ENCODE measurements at places on chromosomes 6 and 20.

DNA sequence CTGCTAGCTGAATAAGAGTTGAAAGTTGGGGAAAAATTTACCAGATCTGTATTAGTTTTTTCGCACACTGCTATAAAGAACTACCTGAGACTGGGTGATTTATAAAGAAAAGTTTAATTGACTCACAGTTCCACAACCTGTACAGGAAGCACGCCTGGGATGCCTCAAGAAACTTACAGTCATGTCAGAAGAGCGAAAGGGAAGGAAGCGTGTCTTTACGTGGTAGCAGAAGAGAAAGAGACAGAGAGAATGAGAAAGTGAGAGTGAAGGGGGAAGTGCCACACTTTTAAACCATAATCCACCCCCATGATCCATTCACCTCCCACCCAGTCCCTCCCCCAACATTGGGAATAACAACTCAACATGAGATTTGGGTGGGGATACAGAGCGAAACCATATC is 79.6 kb downstream of the KHDC1L start:
- no peak for DNase-seq

DNA sequence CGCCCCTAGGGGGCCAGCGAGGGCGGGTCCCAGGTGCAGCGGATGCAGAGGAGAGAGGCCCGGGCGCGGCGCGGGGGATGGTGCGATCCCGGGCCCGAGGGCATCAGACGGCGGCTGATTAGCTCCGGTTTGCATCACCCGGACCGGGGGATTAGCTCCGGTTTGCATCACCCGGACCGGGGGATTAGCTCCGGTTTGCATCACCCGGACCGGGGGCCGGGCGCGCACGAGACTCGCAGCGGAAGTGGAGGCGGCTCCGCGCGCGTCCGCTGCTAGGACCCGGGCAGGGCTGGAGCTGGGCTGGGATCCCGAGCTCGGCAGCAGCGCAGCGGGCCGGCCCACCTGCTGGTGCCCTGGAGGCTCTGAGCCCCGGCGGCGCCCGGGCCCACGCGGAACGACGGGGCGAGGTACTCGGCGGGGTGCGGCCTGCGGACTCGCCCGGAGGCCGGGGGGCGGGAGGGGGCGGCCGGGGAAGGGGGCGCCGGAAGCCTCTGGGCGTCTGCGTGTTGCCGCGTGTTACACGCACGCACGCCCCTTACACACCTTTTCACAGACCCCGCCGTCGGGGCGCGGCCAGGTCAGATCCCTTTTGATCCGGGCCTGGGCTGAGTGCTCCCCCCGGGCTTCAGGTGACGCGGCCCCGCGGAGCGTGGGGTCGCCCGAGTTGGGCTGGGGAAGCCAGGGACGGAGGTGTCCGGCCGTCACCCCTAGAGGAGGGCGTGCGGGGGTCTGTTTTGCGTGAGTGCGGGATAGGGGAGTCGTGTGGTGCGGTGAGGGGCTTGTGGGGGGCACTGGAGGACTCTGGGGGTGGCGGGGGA is 412 bp downstream of the TRIB3 start:
- peak; percentile 40 for DNase-seq

GRCh38 chr6:113927001-113927400 is 43.9 kb downstream of the HDAC2 start:
- DNase-seq: no peak

DNA sequence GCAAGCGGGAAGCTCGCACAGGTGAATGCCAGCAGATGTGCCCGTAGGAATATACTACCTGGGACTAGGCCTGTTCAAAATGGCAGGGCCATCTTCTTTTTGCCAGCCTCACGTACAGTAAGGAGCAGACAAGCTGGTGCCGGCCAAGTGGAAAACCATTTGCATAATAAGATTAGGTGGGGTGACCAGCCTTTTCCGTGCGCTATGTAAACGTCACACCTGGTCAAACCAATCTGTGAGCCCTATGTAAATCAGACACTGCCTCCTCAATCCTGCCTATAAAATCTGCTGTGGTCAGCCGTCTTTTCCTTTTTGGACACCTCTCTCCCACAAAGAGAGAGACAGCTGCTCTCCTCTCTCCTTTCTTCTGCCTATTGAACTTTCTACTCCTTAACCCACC is 60.8 kb upstream of the TMEM30A start:
- DNase-seq: no peak

GRCh38 chr6:147322299-147323162 is 118.3 kb downstream of the STXBP5 start:
- DNase-seq: peak; percentile 49

DNA sequence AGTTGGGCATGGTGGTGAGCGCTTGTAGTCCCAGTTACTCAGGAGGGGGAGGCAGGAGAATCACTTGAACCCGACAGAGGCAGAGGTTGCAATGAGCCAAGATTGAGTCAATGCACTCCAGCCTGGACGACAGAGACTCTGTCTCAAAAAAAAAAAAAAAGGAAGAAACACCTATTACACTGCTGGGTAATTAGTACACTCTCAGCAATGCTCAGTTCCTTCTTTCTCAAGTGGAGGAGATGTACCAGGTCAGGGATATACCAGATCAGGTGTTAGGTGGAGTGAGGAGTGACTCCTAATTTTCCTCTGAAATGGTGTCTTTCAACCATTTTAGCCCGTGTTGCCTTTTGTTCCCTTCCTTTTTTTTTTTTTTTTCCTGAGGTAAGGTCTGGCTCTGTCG is 30.0 kb upstream of the UBR2 start:
- DNase-seq: no peak

- DNase-seq: no peak
Observed at GRCh38 chr6:164216839-164217238, 802.3 kb downstream of the QKI start.

- no peak for DNase-seq
Observed at GRCh38 chr6:43408259-43408658, 19.1 kb upstream of the ABCC10 start.

- DNase-seq: no peak
Observed at GRCh38 chr20:59662161-59662560, 57.8 kb downstream of the PHACTR3 start.
